ENCODE measurements at places on chromosomes 12 and 14. TPM values are rescaled to one million over a fixed set of nuclear protein-coding genes. Genes with fewer than 3 reads are reported as not detected.

- no peak overlapping the region for H3K27ac ChIP-seq
- H3K27me3 ChIP-seq, result no peaks in the 10 kb centered on the region
- DNase-seq, result no peak
- no peaks in the 10 kb centered on the region for H3K4me1 ChIP-seq
Measured at GRCh38 chr14:72178517-72178916, 246.3 kb downstream of the RGS6 start.

GRCh38 chr12:103834942-103835341, 6.1 kb downstream of the NT5DC3 start:
- DNase-seq, result no peak
- no peaks in the 10 kb centered on the region for H3K27me3 ChIP-seq
- peaks cover 5% of the 10 kb centered on the region for H3K4me1 ChIP-seq
- H3K36me3 ChIP-seq, result no peaks in the 10 kb centered on the region

- peaks cover 81% of the 10 kb centered on the region for H3K27me3 ChIP-seq
- no peak overlapping the region for H3K4me3 ChIP-seq
- no peak overlapping the region for H3K27ac ChIP-seq
- no peaks in the 10 kb centered on the region for H3K36me3 ChIP-seq
Measured at GRCh38 chr14:69573831-69574262, 824 bp downstream of the CCDC177 start.

DNA sequence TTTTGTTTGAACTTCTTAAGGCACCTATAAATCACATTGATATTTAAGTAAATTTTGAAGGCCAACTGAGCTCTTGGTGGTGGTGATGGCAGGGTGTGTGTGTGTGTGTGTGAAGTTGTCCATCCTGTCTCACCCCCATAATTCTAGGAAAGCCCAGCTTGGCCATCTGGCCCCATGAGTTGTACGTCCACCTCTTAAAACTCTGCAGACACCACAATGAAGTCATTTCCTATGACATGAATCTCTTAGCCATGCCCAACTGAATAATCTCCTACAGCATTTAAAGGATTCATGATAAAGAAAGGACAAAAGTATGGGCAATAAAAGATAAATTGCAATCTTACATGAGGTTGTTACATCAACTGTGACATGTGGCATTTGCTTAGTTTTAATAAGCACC, 123.4 kb downstream of the TTC7B start:
- no peaks in the 10 kb centered on the region for H3K27me3 ChIP-seq
- no peak overlapping the region for H3K4me3 ChIP-seq
- peaks cover 24% of the 10 kb centered on the region for H3K4me1 ChIP-seq
- no peaks in the 10 kb centered on the region for H3K36me3 ChIP-seq

DNA sequence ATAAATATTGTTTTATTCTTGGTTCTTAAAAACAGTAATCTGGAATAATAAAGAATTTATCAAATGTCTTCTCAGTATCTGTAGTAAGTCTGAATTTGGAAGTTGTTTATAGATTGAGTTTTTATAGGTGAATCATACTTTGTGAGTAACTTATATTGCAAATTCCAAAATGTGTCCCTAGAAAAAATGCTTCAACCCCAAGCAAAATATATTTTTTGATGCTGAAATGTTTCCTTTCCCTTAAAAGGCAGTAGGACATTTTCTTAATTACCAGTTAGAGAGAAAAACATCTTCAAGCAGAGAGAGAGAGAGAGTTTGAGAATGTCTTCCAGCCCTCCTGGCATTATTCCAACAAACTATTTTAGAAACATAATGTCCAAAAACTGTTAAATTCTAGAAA, 37.9 kb downstream of the PELI2 start:
- H3K36me3 ChIP-seq, result no peaks in the 10 kb centered on the region
- H3K27me3 ChIP-seq, result no peaks in the 10 kb centered on the region
- H3K4me3 ChIP-seq, result no peak overlapping the region
- no peak overlapping the region for H3K27ac ChIP-seq

GRCh38 chr12:46209914-46210872, 58.6 kb downstream of the SLC38A1 start:
- peak; percentile 82 for DNase-seq
- H3K27ac ChIP-seq, result peak overlapping the region; percentile 81
- no peaks in the 10 kb centered on the region for H3K27me3 ChIP-seq

GRCh38 chr12:67630373-67631088, 18.0 kb upstream of the DYRK2 start:
- no peak overlapping the region for H3K4me3 ChIP-seq
- no peaks in the 10 kb centered on the region for H3K36me3 ChIP-seq
- H3K4me1 ChIP-seq, result peaks cover 3% of the 10 kb centered on the region
- no peaks in the 10 kb centered on the region for H3K27me3 ChIP-seq
- DNase-seq, result peak; percentile 41

DNA sequence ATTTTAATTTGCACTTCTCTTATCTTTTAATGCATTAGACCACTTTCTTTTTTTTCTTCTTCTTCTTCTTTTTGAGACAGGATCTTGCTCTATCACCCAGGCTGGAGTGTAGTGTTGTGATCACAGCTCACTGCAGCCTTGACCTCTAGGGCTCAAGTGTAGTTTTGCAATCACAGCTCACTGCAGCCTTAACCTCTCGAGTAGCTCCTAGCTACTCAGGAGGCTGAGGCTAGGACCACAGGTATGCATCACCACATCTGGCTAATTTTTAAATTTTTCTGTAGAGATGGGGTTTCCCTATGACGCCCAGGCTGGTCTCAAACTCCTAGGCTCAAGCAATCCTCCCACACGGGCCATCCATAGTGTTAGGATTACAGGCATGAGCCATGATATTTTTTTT, 12.7 kb downstream of the TMED8 start:
- no peak for DNase-seq
- no peak overlapping the region for H3K27ac ChIP-seq
- H3K4me3 ChIP-seq, result no peak overlapping the region

DNA sequence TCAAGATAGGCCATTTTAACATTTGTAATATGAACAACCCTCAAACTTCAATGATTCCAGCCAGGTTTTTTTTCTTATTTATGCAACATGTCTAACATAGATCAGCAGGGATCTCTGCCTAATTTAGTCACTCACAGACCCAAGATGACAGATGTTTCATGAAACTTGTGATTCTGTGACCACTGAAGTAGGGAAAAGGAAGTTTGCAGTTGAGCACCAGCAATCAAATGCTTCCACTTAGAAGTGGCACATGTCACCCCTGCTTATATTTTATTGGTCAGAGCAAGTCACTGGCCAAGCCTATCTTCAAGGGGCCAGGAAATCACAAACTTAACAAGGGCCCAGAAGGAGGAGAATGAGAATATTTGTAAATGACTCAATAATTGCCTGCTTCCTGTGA, 150.6 kb downstream of the BCAT1 start:
- DNase-seq, result peak; percentile 31
- no peaks in the 10 kb centered on the region for H3K27me3 ChIP-seq
- no peaks in the 10 kb centered on the region for H3K36me3 ChIP-seq
- H3K27ac ChIP-seq, result no peak overlapping the region

DNA sequence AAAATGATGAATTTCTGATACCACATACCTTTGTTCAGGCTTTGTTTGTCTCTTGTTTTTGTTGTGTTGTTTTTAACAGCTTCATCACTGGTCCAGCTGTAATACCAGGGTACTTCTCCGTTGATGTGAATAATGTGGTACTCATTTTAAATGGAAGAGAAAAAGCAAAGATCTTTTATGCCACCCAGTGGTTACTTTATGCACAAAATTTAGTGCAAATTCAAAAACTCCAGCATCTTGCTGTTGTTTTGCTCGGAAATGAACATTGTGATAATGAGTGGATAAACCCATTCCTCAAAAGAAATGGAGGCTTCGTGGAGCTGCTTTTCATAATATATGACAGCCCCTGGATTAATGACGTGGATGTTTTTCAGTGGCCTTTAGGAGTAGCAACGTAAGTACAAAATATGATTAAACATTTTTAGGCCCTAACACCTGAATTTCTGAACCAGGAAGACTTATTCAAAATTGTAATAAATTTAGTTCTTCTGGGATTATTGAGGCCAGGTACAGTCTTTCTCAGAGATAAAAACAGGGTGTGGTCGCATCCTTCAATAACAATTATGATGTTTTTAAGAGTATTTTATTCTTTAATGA, 22.4 kb downstream of the RXYLT1 start:
- DNase-seq, result peak; percentile 33
- H3K36me3 ChIP-seq, result peaks cover 5% of the 10 kb centered on the region
- no peaks in the 10 kb centered on the region for H3K27me3 ChIP-seq

DNA sequence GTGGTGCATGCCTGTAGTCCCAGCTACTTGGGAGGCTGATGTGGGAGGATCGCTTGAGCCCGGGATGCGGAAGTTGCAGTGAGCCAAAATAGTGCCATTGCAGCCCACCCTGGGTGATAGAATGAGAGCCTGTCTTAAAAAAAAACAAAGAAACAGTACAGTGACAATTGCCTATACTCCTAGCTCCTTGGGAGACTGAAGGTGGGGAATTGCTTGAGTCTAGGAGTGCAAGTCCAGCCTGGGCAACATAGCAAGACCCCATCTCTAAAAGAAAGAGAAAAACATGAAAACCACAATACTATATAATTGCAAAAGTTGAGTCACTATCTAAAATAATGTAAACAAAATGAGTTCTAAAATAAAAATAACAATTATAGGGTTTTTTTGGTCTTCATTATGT, 20.0 kb downstream of the KLC1 start:
- H3K4me3 ChIP-seq, result no peak overlapping the region
- no peak overlapping the region for H3K27ac ChIP-seq
- no peak for DNase-seq
- H3K4me1 ChIP-seq, result peaks cover 3% of the 10 kb centered on the region
- H3K36me3 ChIP-seq, result peaks cover 2% of the 10 kb centered on the region

DNA sequence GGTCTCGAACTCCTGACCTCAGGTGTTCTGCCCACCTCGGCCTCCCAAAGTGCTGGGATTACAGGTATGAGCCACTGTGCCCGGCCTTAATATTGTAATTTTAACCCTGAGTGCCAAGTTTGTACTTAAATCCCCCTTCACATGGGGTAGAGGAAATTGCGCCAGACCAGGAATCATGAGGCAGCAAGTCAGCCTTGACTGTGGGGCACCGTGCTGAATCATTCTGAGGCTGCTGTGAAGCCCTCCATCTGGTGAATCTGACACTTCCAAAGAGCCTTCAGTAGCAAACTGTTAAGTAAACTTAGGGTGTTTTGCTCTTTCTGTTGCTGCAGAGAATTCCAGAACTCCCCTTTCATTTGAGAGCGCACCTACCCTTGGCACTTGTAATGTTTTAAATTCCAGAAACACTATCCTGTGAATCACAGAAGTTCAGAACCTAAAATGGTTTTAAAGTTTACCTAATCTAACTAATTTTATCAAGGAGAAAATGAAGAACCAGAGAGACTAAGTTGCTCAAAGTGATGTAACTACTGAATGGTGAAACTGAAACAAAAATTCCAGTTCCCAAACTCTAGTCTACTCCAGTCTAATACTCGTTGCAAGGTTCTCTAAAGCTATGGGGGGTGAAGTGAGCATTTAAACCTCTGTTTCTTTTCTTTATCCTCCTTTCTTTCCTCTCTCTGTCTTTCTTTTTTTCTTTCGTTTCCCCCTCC, 7.5 kb downstream of the HEBP1 start:
- no peaks in the 10 kb centered on the region for H3K4me1 ChIP-seq
- peak; percentile 51 for DNase-seq
- peaks cover 11% of the 10 kb centered on the region for H3K36me3 ChIP-seq

DNA sequence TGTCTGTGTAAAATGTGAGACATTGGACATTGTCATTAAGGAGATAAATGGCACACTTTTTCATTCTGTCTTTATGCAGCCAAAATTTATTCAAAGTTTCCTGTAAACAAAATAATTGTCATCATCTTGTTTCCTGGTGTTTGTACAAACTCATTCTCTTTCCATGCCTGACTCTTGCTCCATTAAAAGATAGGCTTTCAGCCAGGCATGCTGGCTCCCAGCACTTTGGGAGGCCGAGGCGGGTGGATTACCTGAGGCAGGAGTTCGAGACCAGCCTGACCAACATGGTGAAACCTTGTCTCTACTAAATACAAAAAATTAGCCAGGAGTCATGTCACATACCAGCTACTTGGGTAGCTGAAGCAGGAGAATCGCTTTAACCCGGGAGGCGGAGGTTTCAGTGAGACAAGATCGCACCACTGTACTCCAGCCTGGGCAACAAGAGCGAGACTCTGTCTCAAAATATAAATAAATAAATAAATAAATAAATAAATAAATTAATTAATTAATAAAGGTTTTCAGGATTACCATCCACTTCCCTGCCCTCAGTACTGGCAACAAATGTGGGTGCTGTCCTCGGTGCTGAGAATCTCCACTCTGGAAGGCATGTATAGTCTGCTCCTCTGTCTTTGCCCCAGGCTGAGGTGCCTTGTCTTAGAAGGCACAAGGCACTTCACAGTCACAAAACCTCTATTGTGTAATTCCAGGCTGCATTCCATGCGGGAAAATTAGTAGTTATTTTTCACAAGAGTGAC, 83.2 kb downstream of the PAH start:
- no peak overlapping the region for H3K4me3 ChIP-seq
- no peak overlapping the region for H3K27ac ChIP-seq
- DNase-seq, result peak; percentile 38
- no peaks in the 10 kb centered on the region for H3K27me3 ChIP-seq
- no peaks in the 10 kb centered on the region for H3K36me3 ChIP-seq
- no peaks in the 10 kb centered on the region for H3K4me1 ChIP-seq

- DNase-seq, result peak; percentile 17
- H3K4me3 ChIP-seq, result peak overlapping the region; percentile 95
- peak overlapping the region; percentile 96 for H3K27ac ChIP-seq
- peaks cover 7% of the 10 kb centered on the region for H3K4me1 ChIP-seq
- no peaks in the 10 kb centered on the region for H3K36me3 ChIP-seq
Measured at GRCh38 chr14:32200368-32201192, 1.3 kb upstream of the RNU6-7 start.

- H3K4me1 ChIP-seq, result no peaks in the 10 kb centered on the region
- H3K4me3 ChIP-seq, result no peak overlapping the region
- H3K27me3 ChIP-seq, result peaks cover 4% of the 10 kb centered on the region
- no peaks in the 10 kb centered on the region for H3K36me3 ChIP-seq
Measured at GRCh38 chr12:112837629-112838197, 46.2 kb downstream of the RPH3A start.

- H3K27ac ChIP-seq, result no peak overlapping the region
- H3K4me3 ChIP-seq, result no peak overlapping the region
- H3K4me1 ChIP-seq, result no peaks in the 10 kb centered on the region
- DNase-seq, result no peak
- no peaks in the 10 kb centered on the region for H3K27me3 ChIP-seq
- H3K36me3 ChIP-seq, result no peaks in the 10 kb centered on the region
Measured at GRCh38 chr12:3631759-3632158, 121.2 kb downstream of the CRACR2A start.

- H3K27ac ChIP-seq, result no peak overlapping the region
- no peak overlapping the region for H3K4me3 ChIP-seq
- peaks cover 40% of the 10 kb centered on the region for H3K27me3 ChIP-seq
Measured at GRCh38 chr14:74219277-74220205, 19.7 kb upstream of the VSX2 start.

Gene PLBD1
- 23.2 TPM for total RNA-seq

Gene TAS2R42
- total RNA-seq, result not detected

Gene OR6C2
- total RNA-seq, result not detected

Gene FGF6
- total RNA-seq, result 24.7 TPM

Gene PHETA1
- 5.5 TPM for total RNA-seq

Gene PLCZ1
- not detected for total RNA-seq

Gene CMTM5
- total RNA-seq, result 1.1 TPM

Gene MDM2
- 61.8 TPM for total RNA-seq

Gene DCP1B
- total RNA-seq, result 8.3 TPM

Data from muscle of leg (tissue), 16 donors.